Activated T-cell treated with anti-CD3 and anti-CD28 coated beads, Interleukin-2, amount 50 U/mL, for 72 hours (primary cell): ENCODE measurements at places on chromosomes 3 and 15. TPM values are rescaled to one million over a fixed set of nuclear protein-coding genes. Genes with fewer than 3 reads are reported as not detected.
A peak's percentile ranks its signal among the peaks of the same experiment; 100 is the strongest.

CMTM6 gene
- 56.6 TPM for total RNA-seq

GRCh38 chr15:71914092-71914491, 103.7 kb downstream of the NR2E3 start:
- no peak for DNase-seq
- peaks cover 4% of the 10 kb centered on the region for H3K36me3 ChIP-seq
- no peaks in the 10 kb centered on the region for H3K27me3 ChIP-seq
- no peaks in the 10 kb centered on the region for H3K4me1 ChIP-seq
- H3K4me3 ChIP-seq = no peak overlapping the region

DNA sequence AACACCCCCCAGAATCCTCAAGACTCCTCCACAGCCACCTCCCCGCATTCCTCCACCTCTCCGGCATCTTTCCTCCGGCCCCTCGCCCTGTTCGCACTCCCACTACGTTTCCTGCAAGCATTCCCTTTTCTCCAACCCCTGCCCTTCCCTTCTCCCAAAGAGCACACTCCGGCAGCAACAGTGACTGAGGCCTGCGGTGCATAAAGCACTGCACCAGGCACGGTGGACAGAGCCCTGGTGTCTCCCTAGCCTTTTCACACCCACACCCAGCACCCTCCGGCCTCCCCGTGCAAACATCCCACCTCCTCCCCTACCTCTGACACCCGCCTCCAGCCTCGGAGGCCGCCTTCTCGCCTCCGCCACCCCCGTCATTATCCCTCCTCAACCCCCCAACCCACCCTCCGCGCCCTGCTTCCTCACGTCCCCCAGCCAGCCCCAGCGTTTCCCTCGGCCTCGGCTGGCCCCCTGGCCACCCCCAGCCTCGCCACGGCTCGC, 577 bp downstream of the ZNF148 start:
- peak; percentile 38 for DNase-seq
- peak overlapping the region; percentile 91 for H3K27ac ChIP-seq
- no peaks in the 10 kb centered on the region for H3K27me3 ChIP-seq
- peaks cover 19% of the 10 kb centered on the region for H3K36me3 ChIP-seq
- peaks cover 46% of the 10 kb centered on the region for H3K4me1 ChIP-seq
- H3K4me3 ChIP-seq = peak overlapping the region; percentile 95

DNA sequence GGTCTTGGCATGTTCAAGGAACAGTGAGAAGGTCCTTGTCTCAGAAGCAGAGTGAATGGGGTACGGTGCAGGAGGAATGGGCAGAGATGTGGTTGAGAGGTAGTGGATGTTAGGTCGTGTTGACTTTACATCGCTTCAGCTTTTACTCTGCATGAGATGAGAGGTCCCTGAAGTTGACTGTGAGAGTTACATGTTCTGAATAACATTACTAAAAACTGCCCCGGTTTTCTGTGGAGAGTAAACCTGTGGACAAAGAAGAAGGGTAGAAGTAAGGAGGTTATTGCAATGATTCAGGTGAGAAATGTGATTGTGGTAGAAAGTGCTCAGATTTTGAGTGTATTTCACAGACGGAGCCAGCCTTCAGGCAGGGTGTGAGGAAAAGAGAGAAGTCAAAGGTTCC, 105.6 kb downstream of the ARNT2 start:
- peak; percentile 1 for DNase-seq
- H3K4me1 ChIP-seq = peaks cover 11% of the 10 kb centered on the region
- H3K27ac ChIP-seq = no peak overlapping the region

GRCh38 chr3:106628407-106628806, 748.8 kb upstream of the CCDC54 start:
- peaks cover 4% of the 10 kb centered on the region for H3K36me3 ChIP-seq
- H3K27ac ChIP-seq = no peak overlapping the region
- no peak for DNase-seq
- H3K4me3 ChIP-seq = no peak overlapping the region
- no peaks in the 10 kb centered on the region for H3K4me1 ChIP-seq

DNA sequence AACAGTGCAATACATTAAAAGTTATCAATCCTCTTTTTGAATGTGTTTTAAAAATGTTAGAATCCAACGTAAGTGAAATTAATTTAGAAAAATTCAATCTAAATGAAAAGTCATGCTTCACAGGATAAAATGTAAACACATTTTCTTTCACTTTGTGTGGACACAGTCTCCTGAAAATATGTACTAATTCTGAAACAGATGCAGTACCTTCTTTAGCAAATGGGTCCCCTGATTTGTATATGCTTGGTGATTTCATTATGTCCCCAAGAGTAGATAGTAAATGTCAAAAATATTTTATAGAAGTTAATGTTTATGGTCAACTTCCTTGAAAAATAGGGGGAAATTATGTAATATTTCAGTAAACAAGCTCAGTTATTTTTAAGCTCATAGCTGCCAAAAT, 28.9 kb downstream of the FOXP1 start:
- DNase-seq = no peak
- no peak overlapping the region for H3K27ac ChIP-seq
- H3K27me3 ChIP-seq = no peaks in the 10 kb centered on the region
- H3K4me1 ChIP-seq = no peaks in the 10 kb centered on the region
- H3K36me3 ChIP-seq = peaks cover 7% of the 10 kb centered on the region

GRCh38 chr15:35514759-35515158, 31.2 kb downstream of the DPH6 start:
- H3K4me1 ChIP-seq = no peaks in the 10 kb centered on the region
- H3K4me3 ChIP-seq = no peak overlapping the region
- no peak for DNase-seq
- H3K36me3 ChIP-seq = no peaks in the 10 kb centered on the region
- no peaks in the 10 kb centered on the region for H3K27me3 ChIP-seq
- no peak overlapping the region for H3K27ac ChIP-seq

LMAN1L gene
- total RNA-seq = 0.72 TPM

ZBTB38 gene
- 82.9 TPM for total RNA-seq

- no peak for DNase-seq
- H3K4me1 ChIP-seq = no peaks in the 10 kb centered on the region
- no peak overlapping the region for H3K4me3 ChIP-seq
- peaks cover 9% of the 10 kb centered on the region for H3K27me3 ChIP-seq
These were observed 5.8 kb upstream of the OXTR start for GRCh38 chr3:8775181-8775580.

GRCh38 chr15:64808785-64809453, 16.5 kb downstream of the PIF1 start:
- no peak for DNase-seq
- no peaks in the 10 kb centered on the region for H3K4me1 ChIP-seq
- no peak overlapping the region for H3K27ac ChIP-seq
- H3K4me3 ChIP-seq = no peak overlapping the region
- no peaks in the 10 kb centered on the region for H3K27me3 ChIP-seq

REC114 gene
- not detected for total RNA-seq

GRCh38 chr15:58124585-58124984, 13.6 kb upstream of the AQP9 start:
- no peaks in the 10 kb centered on the region for H3K36me3 ChIP-seq
- no peak overlapping the region for H3K27ac ChIP-seq
- no peak for DNase-seq
- H3K4me1 ChIP-seq = no peaks in the 10 kb centered on the region
- H3K27me3 ChIP-seq = peaks cover 15% of the 10 kb centered on the region

DNA sequence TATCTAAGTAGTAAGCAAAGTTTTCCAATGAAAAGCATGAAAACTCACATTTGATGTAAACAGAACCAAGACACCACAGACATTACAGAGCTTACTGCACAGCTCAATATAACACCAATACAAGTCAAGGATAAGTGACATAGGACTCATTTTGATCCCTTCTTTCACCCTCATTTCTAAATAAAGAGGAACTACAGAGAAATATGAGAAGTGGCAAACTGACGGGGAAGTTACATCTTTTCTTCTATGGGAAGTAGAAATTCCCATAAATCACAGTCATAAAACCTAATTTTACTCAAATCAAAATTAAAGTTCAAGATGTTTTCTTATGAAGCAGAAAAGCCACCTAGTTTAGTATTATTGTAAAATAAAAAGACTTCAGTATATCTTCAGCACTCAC, 3.8 kb downstream of the ATG3 start:
- peaks cover 3% of the 10 kb centered on the region for H3K36me3 ChIP-seq
- H3K27ac ChIP-seq = peak overlapping the region; percentile 54
- DNase-seq = no peak
- H3K4me3 ChIP-seq = no peak overlapping the region
- peaks cover 52% of the 10 kb centered on the region for H3K4me1 ChIP-seq

MGLL gene
- 1.7 TPM for total RNA-seq

MUSTN1 gene
- 1.3 TPM for total RNA-seq

- no peaks in the 10 kb centered on the region for H3K4me1 ChIP-seq
- H3K27ac ChIP-seq = no peak overlapping the region
- H3K27me3 ChIP-seq = peaks cover 33% of the 10 kb centered on the region
- no peak for DNase-seq
- no peaks in the 10 kb centered on the region for H3K36me3 ChIP-seq
These were observed 47.4 kb upstream of the ITGA11 start for GRCh38 chr15:68479406-68479805.

DNA sequence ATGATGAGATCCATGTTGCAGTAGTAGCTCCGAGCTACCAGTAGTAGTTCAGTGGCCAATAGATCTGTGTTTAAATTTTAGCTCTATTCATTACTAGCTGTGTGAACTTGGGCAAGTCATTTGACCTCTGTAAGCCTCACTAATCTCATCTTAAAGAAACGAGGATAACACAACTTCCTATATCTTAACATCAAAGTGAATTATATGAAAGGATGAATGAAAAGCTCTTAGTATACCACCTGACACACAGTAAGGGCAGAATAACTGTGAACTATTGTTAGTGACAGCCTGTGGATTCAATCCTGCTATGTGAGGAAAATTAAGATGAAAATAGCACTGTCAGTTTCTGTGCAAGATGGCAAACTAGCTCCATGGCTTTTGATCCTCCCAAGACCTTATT, 114.5 kb upstream of the PHLDB2 start:
- no peaks in the 10 kb centered on the region for H3K4me1 ChIP-seq
- H3K27ac ChIP-seq = no peak overlapping the region
- H3K27me3 ChIP-seq = no peaks in the 10 kb centered on the region
- H3K36me3 ChIP-seq = peaks cover 2% of the 10 kb centered on the region
- no peak for DNase-seq

- no peaks in the 10 kb centered on the region for H3K4me1 ChIP-seq
- H3K36me3 ChIP-seq = no peaks in the 10 kb centered on the region
- H3K4me3 ChIP-seq = no peak overlapping the region
- H3K27me3 ChIP-seq = peaks cover 10% of the 10 kb centered on the region
- DNase-seq = no peak
These were observed 97.1 kb upstream of the CHL1 start for GRCh38 chr3:99506-99905.

ITGA11 gene
- 0.58 TPM for total RNA-seq

DNA sequence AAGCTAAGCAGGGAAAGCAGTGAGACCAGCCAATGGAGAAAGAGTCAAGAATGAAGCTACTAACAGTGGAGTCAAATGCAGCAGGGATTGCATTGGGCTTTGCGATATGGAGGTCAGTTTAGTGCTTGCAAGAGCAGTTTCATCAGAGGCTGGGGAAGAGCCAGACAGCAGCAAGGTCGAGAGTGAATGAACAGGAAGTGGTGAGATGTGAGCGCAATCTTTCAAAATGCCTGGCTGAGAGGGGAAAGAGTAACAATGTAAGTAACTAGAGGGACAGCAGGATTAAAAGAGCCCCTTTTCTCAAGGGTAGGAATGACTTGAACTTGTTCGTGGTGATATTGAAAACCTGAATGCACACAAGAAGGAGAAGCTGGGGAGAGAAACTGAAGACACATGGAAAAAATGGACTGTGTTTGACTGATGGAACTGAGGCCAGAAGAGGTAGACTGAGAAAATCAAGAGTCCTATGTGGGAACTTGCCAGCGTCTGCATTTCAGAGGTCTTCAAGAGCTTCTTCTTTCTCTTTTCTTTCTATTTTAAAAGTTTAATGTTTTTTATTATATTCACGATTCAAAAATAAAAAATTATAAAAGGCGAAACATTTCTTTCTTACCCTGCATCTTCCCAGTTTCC, 30.6 kb upstream of the GPR160 start:
- peaks cover 3% of the 10 kb centered on the region for H3K36me3 ChIP-seq
- H3K4me3 ChIP-seq = peak overlapping the region; percentile 72
- peak; percentile 54 for DNase-seq
- H3K27me3 ChIP-seq = no peaks in the 10 kb centered on the region
- H3K27ac ChIP-seq = peak overlapping the region; percentile 6
- H3K4me1 ChIP-seq = peaks cover 41% of the 10 kb centered on the region

GRCh38 chr3:117433427-117433826, 723.8 kb downstream of the TUSC7 start:
- H3K4me3 ChIP-seq = no peak overlapping the region
- H3K36me3 ChIP-seq = no peaks in the 10 kb centered on the region
- no peak for DNase-seq
- H3K27ac ChIP-seq = no peak overlapping the region
- H3K4me1 ChIP-seq = no peaks in the 10 kb centered on the region

DNA sequence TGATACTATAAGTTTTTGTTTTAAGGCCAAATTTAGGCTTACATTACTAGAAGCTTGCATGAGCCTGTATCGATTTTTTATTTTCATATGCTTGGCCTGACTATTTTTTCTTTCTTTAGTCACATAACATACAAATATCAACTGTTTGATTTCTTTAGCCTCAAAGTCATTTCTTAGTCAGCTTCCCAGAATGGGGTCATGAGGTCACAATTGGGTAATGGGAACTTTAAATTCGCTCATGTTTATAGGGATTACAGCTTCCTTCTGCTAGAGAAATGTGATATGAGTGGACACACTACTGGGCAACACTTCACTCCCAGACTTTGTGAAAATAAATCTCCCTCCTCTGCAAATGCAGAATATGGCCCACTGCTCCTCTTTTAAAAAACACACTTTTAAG, 9.1 kb upstream of the TIPARP start:
- peaks cover 38% of the 10 kb centered on the region for H3K4me1 ChIP-seq
- DNase-seq = no peak
- H3K36me3 ChIP-seq = no peaks in the 10 kb centered on the region
- H3K27me3 ChIP-seq = no peaks in the 10 kb centered on the region

- no peak overlapping the region for H3K27ac ChIP-seq
- H3K36me3 ChIP-seq = no peaks in the 10 kb centered on the region
- no peak overlapping the region for H3K4me3 ChIP-seq
These were observed 72.9 kb downstream of the ANXA2 start for GRCh38 chr15:60324706-60325438.

GOLGA6L7 gene
- total RNA-seq = not detected

DNA sequence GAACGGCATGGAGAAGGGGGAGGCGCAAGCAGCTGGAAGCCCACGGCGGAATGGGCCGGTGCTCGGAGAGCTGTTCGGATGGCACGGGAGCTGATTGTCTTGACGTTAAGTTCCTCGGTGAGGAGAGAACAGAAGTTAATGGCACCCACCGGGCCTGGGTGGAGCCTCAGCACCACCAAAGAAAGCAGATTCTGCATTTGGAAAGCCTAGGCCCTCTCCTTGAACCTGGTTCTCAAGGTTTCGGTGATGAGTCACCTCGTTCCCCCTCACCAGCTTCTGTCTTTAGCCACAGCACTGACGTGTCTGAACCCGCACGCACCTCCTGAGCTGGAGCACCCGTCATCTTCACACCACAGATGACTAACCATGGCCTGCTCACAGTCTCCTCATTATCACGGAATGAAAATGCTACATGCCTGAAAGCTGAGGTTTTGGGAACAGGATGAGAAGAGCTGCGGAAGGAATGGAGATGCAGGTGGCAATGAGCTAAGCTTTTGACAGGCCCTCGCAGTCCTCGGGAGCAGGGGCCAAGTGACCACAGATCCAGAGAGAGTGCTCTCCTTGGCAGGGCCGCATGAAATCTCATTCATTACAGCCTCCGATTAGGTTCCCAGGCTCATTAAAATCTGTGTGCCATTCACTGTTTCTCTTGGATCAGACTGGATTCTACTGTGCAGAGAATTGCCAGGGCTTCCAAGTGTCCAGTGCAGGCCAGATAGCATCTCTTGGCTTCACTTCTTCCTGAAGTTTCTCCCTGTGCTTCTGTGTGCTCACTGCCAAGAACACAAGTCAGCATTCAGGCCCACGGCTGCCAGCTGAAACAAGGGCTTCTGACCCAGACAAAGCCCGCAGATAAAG, 96.3 kb upstream of the DLG1 start:
- H3K27ac ChIP-seq = peak overlapping the region; percentile 31
- DNase-seq = peak; percentile 75
- peak overlapping the region; percentile 13 for H3K4me3 ChIP-seq
- no peaks in the 10 kb centered on the region for H3K27me3 ChIP-seq
- H3K4me1 ChIP-seq = peaks cover 38% of the 10 kb centered on the region
- no peaks in the 10 kb centered on the region for H3K36me3 ChIP-seq
